ENCODE measurements at places on chromosomes 5 and 9.

DNA sequence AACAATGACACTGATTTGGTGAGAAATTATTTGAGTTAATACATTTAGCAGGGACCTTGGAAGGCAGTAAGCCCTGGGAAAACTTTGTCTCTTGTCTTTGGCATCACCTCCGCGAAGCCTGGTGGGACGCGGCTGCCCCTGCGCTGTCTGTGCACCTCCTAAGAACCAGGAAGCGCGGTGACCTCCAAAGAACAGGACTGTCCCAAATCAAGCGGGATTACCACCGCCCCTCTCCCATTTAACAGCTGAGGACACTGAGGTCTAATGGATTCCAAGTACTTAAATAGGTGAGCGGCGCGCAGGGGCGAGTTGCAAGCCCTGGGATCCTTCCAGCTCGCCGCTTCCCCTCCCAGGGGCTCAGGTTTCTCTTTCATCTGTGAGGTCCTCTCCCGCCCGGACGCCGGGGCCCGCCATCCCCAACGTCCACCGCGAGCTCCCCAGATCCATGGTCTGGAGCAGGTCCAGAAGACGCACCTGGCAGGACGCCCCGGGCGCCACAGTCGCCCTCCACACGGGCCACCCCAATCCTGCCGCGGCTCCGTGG is 432 bp downstream of the STARD4 start:
- DNase-seq: no peak

- DNase-seq: no peak
Observed at GRCh38 chr5:174176511-174176910, 131.0 kb downstream of the NSG2 start.

DNA sequence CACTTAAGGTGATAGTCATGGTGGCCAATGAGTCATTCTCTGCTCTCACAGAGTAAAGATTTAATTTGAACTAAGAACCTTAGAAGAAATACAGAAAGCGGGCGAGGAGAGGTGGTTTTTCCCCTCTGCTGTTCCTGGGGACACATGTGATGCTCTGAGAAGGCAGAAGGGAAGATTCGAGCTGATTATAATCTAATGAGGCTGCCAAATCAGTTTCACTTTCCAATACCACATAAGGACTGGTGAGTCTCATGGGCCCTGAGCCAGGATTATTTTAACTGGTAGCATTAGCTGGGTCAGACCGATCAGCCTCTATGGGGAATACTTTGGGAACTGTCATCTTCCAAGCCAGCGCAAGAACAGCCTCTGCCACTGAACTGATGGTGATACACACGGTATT is 116.5 kb downstream of the SLC1A3 start:
- no peak for DNase-seq

DNA sequence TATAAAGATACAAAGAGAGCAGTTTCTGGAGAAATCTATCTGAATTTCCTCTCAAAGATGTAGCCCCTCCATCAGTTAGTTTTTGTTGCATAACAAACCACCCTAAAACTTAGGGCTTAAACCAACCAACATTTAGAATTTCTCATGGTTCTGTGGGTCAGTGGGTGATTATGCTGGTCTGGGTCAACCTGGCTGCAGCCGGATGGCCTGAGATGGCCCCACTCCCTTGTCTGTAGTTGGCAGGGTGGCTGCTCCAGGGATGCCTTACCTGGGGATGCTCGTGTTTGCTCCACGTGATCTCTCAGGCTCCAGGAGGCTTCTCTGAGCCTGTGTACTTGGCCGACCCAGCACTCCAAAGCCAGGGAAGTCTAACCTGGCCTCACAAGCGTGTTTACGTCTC is 139.3 kb downstream of the MVB12B start:
- no peak for DNase-seq

GRCh38 chr9:34374905-34375552 is 1.7 kb downstream of the MYORG start:
- DNase-seq: no peak

- DNase-seq: no peak
Observed at GRCh38 chr5:168432903-168433302, 53.4 kb upstream of the RARS1 start.

GRCh38 chr9:107730666-107731065 is 241.1 kb upstream of the KLF4 start:
- DNase-seq: no peak

- DNase-seq: no peak
Observed at GRCh38 chr5:7478459-7478858, 82.5 kb downstream of the ADCY2 start.

DNA sequence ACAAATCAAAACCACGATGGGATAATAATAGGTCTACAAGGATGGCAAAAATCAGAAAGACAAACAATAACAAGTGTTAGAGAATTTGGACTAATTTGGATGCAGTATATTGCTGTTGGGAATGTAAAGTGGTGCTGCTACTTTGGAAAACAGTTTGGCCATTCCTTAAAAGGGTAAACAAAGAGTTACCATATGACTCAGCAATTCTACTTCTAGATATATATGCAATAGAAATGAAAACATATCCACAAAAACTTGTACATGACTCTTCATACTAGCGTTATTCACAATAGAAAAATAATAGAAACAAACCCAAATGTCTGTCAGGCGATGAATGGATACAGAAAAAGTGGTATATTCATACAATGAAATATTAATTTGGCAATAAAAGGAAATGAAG is 58.3 kb downstream of the JAK2 start:
- no peak for DNase-seq

GRCh38 chr5:177459819-177460628 is 13.4 kb downstream of the DBN1 start:
- no peak for DNase-seq

GRCh38 chr9:89466451-89467277 is 31.2 kb downstream of the SEMA4D start:
- no peak for DNase-seq

DNA sequence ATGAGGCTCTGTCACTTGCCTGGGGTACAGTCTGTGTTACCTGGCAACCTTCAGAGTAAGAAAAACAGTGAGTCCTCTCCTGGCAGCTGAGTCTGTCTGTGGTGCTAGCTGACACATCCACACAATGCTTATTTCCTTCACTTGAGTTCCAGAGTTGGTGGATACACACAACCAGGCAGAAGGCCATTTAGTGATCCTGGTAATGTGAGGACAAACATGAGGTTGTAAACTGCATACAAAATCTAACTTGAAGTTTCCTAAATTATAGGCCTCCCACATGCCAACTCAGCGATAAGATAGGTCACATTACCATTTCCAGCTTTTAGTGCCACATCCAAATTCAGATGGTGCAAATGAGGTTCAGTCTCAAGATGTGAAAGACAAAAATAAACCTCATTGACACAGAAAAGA is 125.5 kb downstream of the DCP2 start:
- DNase-seq: no peak

DNA sequence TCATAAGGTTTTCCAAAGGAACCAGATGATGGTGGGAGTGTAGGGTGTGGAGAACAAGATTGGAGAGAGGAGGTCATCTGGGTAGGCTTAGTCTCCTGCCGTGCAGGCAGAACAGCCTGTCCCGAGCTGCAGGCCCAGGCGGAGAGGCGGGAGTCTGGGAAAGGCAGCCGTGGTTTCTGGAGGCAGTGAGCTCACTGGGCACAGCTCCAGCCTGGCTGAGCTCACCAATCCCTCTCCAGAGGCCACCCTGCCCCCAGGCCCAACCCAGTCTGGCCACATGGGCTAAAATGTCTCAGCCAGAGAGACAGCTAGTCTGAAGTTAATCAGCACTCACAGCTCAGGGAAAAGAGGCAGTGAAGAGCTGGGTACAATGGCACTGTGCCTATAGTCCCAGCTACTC is 12.3 kb downstream of the P4HA2 start:
- DNase-seq: peak; percentile 29

GRCh38 chr5:73296772-73297171 is 123.8 kb downstream of the TMEM174 start:
- DNase-seq: no peak

- DNase-seq: no peak
Observed at GRCh38 chr9:12666813-12667212, 26.4 kb upstream of the TYRP1 start.

GRCh38 chr9:21746550-21746949 is 55.9 kb upstream of the MTAP start:
- no peak for DNase-seq

GRCh38 chr5:131316026-131316425 is 52.2 kb downstream of the CDC42SE2 start:
- no peak for DNase-seq

DNA sequence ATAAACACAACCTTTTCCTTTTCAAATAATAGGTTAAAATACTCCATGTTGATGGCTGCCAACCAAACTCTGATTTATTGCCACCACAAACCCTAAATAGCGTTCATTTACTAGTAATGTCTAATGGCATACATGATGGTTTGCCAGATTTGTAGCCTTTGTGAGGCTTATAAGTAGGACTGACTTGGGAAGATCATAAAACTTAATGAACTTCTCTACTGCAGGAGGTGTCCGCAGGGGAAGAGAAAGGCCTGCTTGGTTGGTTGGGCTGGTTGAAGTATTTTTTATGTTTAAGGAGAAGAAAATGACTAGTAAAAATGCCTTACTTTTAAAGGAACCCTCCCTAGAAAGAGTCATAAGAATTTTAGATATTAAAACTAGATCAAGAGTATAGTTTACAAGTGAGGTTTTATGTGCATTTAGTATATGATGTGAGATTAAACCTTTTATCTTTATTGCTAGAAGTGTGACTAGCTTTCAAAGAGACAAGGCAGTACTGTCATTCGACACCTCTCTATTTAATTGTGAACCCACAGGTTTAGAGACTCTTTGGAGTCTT is 5.0 kb downstream of the PBX3 start:
- DNase-seq: no peak

DNA sequence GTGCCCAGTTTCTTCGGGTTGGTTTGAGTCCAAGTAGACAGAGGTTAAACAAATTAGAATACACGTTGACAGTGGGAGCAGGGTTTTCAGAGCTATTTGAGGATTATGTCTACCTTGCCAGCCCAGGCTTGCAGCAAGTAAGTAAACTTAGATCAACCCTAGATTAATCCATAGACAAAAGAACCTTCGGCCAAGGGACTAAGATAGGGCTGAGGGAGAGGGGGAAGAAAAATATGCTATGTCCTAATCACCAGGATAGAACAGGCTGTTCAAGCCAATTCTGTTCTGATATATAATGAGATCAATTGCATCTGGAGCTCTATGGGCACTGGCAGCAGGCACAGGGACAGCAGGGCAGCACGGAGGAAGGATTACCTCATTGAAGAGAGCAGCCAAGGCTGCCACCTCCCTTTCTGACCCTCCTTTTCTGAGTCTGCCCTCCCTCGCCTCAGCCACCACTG is 377.7 kb downstream of the PIK3R1 start:
- no peak for DNase-seq

DNA sequence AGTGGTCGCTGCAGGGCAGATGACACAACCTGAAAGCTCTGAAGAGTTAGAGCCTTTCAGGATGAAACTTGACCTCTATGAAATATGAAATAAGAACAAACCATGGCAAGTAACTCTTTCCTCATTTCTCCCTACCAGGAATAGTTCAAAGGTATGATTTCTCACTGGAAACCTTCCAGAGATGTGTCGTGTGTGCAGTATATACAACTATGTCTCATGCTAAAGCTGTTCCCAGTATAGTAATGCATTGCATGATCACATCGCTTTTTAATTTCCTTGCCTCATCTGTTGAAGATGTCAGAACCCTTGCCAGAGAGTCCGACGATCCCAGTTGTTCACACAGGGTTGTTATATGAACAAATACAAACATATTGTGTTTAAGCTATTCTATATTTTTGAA is 45.8 kb upstream of the RGMB start:
- DNase-seq: no peak

DNA sequence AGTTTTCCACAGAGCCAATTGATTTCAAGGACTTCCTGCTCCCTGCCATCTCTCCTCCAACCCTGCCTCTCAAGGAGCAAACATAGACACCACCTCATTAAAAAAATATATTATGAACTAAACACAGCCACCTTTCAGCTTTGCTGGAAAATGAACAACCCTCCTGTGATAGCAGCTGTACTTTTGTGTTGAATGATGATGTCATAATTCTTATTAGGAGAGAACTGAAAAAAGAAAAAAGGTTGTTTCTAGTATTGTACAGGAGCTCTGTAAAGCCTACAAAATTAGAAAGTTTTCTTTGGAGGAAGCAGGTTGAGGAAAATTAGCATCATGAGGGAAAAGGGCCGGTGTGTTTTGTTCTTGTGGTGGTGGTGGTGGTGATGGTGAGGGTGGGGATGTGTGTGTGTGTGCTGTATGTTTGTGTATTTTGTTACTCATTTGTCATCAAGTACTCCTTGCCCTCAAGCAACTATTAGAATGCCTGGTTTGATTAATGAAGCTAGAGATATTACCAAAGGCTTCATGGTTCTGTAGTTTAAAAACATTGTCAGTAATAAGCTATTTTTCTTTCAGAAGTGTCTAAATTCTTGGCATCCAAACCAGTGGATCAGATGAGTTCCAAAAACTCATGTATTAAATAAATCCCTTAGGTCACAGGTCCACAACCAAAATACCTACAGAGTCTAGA is 405.9 kb downstream of the TLE4 start:
- no peak for DNase-seq
